Naive B cell (primary cell): ENCODE measurements at places on chromosomes 11 and 22.

DNA sequence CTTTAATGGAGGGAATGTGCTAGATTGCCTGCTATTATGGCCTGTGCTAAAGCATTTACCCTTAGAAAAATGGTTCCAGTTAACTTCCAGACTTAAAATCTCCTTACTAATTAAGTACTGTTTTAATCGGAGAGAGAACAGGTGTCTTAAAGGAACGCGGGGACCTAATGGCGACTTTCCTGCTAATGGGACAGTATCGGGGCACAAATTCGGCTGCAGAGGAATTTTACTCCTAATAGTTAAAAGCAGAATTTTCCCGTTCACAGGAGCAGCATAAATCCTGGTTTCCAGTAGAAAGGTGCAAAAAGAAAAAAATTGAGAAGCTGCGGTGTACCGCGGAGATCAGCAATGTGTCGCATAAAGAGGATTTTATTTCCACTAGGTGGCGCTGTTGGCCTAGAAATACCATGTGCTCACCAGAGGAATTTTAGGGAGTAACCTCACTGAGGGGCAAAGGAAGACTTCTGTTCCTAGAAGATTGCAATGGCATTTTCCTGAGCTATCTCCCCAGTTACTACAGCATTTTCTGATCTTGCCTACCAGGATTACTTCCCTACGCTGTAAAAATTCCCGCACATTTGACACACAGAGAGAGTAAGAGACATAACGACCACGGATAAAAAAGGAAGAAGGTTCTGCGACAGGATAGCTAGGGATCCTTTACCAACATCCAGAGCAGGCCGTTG, 44.5 kb downstream of the ZNF280B start:
- DNase-seq, result peak; percentile 68

DNA sequence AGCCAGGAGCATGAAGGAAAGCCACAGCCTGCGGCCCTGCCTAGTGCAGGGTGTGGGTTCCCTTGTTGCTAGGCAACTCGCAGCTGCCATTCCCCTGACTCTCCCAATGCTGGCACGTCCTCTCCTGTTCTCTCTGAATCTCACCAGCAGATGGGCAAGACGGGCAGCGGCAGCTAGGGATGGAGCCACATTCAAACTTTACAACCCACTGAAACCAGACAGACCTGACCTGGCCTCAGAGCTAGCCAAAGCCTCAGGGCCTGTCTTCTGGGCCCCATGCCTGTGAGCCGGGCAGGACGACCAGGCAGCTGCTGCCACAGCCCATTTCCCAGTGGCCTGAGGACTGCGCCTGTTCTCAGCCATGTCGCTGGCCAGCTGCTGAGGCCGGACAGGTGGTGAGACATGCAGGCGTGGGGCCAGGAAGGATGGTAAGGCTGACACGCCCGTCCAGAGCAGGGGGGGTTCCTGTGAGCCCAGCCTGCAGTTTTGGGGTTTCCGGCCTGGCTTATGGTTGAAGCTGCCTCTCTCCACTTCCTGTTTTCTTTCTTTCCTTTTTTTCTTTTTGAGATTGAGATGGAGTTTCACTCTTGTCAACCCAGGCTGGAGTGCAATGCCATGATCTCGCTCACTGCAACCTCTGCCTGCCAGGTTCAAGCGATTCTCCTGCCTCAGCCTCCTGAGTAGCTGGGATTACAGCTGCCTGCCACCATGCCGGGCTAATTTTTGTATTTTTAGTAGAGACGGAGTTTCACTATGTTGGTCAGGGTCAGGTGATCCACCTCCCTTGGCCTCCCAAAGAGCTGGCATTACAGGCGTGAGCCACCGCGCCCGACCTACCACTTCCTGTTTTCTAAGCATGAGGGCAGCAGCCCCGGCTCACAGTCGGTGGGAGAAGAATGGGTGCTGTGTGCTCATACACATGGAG, 4.1 kb downstream of the SUN2 start:
- peak; percentile 89 for DNase-seq

DNA sequence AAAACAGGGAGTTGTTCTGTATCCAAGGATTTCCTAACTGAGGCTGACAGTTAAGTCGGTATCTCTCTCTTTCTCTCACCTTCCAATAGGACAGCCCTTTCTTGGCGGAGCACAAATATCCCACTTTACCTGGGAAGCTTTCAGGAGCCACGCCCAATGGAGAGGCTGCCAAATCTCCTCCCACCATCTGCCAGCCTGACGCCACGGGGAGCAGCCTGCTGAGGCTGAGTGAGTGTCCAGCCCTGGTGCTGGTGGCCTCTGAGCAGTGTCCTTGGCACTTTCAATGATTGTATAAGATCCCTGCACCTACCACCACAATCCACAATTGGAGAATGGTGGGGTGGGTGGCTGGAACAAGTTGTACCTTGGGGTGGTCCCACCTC, 33.7 kb downstream of the CYB5R2 start:
- DNase-seq, result no peak

DNA sequence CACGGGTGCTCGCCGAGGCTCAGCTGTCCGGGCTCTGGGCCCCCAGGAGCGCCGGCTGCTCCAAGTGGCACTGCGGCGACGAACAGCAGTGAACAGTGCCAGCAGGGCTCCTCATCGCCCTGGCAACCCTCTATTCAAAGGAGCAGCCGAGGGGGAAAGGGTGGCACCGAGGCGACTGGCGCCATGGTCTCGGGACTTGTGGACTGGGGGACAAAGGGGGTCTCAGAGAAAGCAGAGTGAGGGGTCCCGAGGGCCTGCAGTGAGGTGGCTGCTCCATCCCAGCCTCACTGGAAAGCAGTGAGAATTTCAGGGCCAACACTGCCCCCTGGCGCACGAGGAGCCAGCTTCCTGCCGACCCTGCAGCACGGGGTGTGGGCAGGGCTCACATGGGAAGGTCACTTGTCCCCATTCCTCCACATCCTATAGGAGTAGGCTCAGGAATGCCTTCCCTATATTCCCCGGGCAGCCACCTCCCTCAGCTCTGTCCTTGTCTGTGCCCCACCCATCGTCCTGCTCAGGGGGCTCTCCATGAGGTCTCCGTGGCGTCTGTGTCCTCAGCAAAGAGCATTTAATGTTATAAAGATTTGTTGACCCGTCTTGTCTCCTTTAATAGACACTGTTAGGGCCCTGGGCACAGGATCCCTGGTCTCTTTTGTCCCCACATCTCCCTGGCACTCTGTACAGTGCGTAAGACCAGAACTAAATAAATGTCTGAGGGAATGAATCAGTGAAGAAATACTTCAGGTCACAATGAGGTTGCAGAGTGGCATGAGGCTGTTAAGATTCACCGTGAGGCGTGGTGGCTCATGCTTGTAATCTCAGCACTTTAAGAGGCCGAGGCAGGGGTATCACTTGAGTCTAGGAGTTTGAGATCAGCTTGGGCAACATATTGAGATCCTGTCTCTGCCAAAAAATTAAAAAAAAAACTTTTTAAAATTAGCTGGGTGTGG, 26.4 kb downstream of the LRFN4 start:
- peak; percentile 42 for DNase-seq

- DNase-seq, result no peak
Measured at GRCh38 chr11:1116666-1117390, 40.9 kb upstream of the MUC5AC start.

DNA sequence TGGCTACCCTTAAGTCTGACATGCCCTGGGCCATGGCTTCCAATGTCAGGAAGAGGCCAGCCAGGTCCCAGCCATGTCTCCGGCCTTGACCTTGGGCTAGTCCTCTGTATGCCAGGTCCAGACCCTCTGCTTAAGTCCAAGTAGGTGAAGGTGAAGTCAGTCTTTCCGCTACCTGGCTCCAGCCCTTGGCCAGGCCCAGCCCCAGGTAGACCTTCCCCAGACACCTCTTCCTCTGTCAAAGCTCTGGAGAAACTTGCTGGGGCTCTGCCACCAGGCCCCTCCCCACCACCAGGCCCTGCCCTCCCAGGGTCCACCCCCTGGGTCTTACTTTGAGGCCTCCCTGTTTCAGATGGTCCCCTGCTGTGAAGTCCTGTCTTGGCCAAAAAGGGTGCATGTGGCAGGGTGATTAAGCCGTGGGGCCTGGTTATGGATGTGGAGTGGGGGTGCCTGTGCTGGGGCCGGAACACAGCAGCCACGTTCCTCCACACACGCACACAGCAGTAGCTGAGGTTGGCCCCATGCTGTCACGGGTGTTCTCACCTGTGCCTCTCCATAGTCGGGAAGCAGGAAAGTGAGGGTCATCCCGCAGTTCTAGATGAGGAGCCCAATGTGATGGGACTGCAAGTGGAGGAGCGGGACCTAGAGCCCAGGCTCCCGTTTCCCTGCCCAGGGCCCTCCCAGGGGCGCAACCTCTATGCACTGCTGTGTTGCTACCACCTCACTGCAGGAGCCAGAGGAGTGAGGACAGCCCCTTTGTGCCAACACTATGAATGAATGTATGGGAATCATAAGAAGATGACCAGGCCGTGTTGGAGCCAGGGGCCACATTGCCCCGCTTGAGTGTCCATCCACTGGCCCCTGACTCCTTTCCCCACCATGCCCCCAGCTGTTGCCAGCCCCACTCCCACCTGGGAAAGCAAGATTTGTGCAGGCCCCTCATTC, 72.2 kb downstream of the LINC01488 start:
- DNase-seq, result no peak

GRCh38 chr22:20751185-20751851, 22.6 kb upstream of the SERPIND1 start:
- DNase-seq, result no peak

GRCh38 chr11:131776211-131776610, 405.8 kb downstream of the NTM start:
- no peak for DNase-seq

DNA sequence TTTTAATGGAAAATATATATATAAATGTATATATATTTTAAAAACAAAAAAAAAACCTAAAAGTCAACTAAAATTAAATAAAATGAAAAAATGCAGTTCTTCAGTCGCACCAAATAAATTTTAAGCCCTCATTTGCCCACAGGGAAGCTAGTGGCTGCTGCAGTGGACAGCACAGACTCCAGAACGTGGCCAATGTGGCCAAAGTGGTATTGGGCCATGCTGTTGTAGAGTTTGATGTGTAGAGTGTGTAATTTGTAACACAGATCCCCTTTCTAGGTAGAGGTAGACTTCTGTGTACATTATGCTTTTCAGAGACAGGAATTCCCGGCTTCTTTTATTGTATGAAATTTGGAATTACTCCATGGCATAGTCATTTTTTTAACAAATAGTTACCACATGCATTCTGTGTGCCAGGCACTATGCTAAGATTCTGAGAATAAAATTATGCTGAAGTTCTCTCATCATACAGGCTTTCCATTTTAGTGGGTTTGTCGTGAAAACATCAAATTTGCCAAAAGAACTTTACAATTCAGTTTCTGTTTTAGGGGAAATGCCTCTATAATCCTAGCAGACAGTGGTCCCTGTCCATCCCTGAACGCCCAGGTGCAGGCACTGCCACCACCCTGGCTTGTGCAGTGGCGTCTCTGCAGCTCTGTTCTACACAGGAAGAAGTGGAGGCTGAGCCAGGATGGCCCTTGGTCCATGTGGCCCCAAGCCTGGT, 68.5 kb downstream of the MED15 start:
- DNase-seq, result no peak

DNA sequence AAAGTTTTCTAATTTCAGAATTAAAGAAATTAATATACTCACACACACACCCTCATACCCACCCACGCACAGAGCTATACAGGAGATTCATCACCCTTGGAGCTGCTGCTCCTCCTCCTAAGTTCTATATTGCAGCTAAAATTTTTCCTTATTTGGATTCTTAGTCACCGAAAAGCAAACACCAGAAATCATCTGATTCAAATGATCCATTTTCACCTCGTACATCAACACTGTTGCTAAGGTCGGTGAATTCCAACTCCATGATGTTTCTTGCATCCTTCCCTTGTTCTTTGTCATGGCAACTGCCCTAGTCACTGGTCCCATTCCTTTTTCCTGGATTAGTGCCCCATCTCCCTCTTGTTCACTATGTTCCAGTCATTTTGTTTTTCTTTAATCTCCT, 286.2 kb downstream of the GRM5 start:
- no peak for DNase-seq

- DNase-seq, result no peak
Measured at GRCh38 chr11:111603611-111604130, 1.4 kb downstream of the SIK2 start.

DNA sequence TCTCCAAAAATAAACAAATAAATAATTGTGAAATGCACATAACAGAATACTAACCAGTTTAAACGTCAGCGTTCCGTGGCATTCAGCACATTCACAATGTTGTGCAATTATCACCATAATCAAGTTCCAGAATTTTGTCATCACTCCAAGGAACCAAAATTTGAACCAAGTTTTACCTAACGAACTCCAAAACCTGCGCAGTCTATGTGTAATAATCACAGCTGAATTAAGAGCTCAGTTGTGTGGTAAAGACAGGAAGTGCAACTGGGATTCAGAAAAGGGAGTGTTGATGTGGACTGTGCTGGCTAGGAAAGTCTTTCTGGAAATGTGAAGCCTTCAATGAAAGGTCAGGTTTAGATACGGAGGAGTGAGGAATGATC, 5.4 kb upstream of the MCAM start:
- DNase-seq, result no peak

DNA sequence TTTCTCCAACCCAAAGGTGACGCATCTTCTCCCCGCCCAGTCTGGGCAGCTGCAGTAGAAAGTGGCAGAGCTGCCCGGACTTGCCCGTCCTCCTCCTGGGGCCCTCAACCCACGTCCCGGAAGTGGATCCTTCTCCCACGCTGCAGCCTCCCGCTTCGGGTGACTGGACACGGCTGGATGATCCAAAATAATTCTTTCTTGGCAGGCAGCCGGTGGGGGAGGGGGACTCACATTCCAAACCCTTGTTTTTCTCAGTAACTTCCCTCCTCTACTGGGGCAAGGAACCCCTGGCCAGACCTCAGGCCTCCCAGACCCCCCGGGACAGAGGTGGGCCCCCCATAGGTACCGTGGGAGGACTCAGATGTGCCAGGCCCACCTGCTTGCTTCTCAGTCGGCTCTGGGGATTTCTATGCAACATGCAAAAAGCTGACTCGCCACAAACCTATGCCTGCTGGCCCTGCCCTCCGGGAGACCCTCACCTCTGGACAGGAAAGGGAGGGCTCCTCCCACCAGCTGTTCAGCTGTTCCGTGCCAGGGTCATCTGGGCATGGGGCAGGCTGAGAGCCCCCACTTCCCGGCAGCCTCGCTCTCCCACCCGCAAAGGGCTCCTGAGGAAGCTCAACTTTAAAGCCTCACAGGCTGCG, 1.4 kb downstream of the PLXNB2 start:
- DNase-seq, result no peak

GRCh38 chr11:11427542-11427941, 74.5 kb upstream of the CSNK2A3 start:
- no peak for DNase-seq

DNA sequence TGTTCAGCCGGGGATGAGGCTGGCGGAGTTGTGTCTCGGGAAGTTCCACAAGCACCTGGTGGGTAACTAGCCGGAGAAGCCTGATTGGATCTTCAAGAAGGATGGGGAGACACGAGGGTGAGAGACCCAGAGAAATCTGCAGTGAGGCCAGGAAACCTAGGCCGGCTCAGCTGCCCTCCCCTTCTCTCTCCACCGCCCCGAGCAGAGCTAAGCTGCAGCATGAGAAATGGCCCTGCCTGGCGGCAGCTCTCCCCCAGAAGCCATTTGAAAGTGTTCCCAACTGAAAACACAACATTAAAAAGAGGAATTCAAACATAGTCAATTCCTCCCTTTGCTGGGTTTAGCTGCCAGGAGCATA, 77.8 kb upstream of the SHISAL1 start:
- DNase-seq, result no peak
